ENCODE measurements at places on chromosomes 4 and X.

- no peak for DNase-seq
These were observed 88.0 kb downstream of the IRF2 start for GRCh38 chr4:184386271-184386781.

DNA sequence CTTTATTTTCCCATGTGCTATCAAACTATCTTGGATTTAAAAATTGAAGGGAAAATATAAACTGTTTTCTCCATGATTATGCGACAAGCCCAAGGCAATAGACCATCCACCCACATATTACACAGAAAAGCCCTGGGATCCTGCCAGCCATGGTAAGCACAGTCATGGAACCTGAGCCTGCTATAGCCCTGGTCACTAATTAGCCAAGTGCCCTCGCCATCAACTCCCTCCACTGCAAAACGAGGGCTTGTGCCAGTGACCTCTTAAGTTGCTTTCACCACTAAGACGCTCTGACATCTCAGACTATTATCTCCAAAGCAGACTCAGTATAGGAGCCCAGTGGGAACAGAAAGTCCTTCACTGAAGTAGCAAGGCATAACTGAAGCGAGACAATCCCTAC is 69.2 kb downstream of the NLGN4X start:
- no peak for DNase-seq

GRCh38 chr4:106270736-106271135 is 45.3 kb downstream of the TBCK start:
- DNase-seq = no peak

DNA sequence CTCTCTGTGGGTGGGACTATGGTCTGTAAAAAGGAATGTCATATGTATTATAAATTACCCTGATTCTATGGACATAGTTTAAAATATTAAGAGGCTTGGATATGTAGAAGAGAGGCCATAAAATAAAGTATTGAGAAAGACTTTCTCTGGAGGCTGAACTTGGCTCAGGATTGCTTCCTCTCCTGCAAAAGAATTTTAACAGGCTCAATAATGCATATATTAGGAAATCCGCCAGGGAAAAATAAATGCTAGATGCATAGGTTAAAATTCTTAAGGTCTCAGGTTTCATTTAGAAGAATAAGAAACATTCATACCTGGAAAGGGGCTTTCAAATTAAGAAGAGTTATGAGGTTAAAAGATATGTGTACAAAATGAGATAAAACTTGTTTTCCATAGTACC is 424.3 kb downstream of the ARAP2 start:
- no peak for DNase-seq

- no peak for DNase-seq
These were observed 39.5 kb downstream of the TMEM165 start for GRCh38 chr4:55435141-55435841.

DNA sequence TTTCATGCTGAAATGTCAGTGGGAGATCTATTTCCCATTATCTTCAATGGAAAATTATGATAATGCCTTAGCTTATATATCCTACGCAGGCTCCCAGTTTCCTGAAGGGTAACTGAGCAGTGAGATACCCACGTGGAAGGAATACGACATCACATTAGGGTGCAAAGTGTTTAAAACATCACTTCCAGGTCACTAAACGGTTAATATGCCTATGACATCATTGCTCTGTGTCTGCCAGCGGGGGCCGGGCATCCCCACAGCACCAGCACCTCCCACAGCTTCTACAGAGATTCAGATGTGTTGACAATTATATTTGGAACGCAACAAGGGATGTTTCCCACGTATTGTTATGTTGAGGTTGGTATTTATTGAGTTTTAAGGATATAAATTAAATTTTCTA is 27.1 kb downstream of the TMEM271 start:
- no peak for DNase-seq

- no peak for DNase-seq
These were observed 1689.5 kb upstream of the PCDH10 start for GRCh38 chr4:131459430-131460101.

DNA sequence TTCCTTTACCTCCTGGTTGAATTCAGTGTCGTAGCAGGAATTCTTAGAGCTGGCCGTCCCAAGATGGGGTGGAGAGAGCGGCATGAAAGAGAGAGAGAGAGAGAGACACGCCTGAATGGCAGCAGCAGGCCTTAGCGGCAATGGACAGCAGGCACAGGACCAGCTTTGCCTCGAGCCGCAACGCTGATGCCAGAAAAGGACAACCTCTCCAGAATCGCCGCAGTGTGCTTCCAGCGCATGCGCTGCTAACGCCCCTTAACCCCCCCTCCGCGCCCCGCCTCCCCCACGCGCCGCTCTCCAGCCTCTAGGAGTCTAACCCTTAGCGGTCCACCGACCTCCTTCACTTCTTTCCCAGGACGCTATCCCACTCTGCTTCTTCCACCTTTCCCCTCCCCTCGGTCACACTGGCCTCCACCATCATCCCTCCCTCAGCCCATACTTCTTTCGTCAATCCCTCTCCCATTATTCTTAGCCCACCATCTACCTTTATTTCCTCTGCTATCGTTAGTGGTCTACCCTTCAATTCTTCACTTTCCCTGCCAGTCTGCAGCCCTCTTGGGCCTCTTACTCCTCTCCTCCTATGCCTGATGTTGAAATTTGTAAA is 10.5 kb upstream of the ZCCHC13 start:
- DNase-seq = peak; percentile 61

GRCh38 chr4:41257257-41257901 is 651 bp downstream of the UCHL1 start:
- DNase-seq = peak; percentile 16

DNA sequence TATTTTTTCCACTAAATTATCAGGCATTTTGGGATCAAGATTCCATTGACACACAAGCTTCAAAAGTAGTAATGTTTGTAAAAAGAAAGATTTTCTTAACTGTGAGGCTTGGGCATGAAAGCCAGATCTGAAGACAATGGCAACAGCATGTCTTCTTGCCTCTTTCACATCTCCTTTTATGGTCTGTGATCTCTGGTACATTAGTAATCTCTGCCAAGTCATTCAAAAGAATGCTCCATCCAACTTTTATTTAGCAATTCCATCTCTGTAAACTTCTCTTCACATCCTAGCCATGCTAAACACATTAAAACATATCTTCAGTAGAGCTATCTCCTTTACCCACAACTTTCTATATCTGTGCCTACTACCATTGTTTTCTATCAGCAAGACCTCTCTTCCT is 465.4 kb downstream of the FAT4 start:
- no peak for DNase-seq

DNA sequence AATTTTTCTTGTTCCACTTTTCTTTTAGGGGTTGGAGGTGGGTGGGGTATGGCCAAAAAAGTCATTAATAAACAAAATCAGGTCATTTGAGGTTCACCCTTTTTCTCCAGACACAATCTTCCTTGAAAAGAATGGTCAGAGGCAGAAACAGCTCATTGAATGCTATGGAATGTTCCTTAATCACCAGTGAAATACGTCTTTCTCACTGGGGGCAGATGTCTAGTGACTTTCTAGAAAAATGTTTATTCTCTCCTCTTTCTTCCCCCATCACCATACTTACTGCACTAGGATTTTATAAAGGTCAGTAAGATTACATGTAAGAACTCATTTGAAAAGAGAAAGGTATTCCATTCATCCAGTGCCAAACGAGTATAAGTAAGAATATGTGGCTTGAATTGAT is 44.5 kb downstream of the MGST2 start:
- DNase-seq = no peak

DNA sequence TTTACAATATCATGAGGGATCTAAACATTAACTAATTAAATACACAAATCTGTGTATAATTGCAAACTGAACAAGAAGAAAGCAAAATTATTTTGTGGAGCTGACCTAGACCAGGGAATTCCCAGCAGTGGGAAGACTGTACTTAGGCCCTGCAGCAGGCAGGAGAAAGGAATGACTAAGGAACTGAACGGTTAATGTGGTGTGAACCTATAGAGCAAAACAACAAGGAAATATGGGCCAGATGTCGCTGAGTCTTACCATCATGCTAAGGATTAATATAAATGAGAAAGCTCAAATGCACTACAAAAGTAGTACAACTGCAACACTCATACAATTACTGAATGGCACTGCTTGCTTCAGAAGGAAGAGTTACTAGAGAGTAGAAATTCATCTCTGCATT is 120.3 kb upstream of the ATXN3L start:
- no peak for DNase-seq

- DNase-seq = no peak
These were observed 82.9 kb downstream of the EFHC2 start for GRCh38 chrX:44260609-44261008.

DNA sequence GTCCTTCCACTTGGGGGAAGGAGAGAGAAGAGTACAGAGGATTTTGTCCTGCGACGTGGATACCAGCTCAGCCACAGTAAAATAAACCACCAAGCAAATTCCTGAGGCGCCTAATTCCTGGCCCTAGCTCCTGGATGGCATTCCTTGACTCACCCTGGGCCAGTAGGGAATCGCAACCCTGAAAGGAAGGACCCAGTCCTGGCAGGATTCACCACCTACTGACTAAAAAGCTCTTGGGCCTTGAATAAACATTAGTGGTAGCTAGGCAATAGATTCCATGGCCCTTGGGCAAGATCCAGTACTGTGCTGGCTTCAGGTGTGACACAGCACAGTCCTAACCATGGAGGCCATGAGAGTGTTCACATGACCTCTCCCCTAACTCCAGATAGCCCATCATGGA is 45.6 kb downstream of the GABRA3 start:
- no peak for DNase-seq

DNA sequence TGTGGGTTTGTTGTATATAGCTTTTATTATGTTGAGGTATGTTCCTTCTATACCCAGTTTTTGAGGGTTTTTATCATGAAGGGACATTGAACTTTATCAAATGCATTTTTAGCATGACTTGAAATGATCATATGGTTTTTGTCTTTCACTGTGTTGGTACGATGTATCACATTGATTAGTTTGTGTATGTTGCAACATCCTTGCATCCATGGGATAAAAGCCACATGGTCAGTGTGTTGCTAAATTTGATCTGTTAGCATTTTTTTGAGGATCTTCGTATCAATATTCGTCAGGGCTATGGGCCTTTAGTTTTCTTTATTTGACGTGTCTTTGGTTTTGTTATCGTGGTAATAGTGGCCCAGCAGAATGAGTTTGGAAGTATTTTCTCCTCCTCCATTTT is 11.3 kb upstream of the BLTP1 start:
- DNase-seq = no peak

GRCh38 chrX:151983186-151983585 is 8.7 kb upstream of the GABRE start:
- DNase-seq = no peak

GRCh38 chr4:128376303-128376702 is 88.7 kb upstream of the PGRMC2 start:
- no peak for DNase-seq

- DNase-seq = no peak
These were observed 44.8 kb downstream of the PPP2R2C start for GRCh38 chr4:6427439-6428090.

- DNase-seq = no peak
These were observed 737.1 kb downstream of the FAT4 start for GRCh38 chr4:126051689-126052424.

DNA sequence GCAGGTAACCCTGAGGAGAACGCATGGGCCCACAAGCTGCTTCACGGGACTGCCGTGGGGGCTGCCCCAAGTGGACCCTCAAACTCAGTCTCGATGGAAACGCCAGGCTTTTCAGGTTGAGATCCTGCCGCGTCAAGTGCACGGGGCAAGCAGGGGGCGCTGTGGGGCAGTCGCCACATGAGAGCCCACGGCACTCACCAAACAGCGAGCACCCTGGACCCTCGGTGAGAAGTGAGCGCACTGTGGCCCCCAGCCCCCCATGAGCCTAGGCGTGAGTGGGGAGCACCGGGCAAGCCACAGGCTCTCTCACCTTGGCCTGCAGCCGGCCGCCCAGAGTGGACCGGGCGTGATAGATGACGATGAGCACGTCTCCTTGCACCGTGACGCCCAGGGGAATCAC is 50.9 kb upstream of the CPLX1 start:
- DNase-seq = no peak
